ENCODE measurements at places on chromosomes 2 and 18. TPM values are rescaled to one million over a fixed set of nuclear protein-coding genes. Genes with fewer than 3 reads are reported as not detected.

DNA sequence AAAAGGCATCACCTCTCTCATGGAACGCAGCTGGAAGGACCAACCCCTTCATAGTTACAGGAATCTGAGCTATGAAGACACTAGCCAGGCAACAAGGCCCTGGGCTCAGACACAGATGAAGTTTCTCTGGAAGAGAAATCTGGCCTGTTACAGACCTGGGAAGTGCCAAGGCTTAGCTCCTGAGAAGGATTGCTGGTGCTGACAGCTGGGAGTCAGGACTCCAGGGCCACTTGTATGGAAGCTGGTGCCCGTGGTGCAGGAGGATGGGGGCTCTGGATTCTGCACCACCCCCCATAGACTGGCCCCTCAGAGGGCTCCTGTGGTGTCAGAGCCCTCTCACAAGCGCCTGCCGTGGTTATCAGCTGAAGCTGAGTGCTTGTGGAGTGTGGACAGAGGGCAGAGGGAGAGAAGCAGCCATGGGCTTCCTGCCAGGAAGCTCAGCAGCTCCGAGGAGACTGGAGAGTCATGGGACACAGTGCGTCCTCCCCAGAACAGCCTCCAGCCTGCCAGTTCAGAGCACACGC lies 87.3 kb upstream of the LCLAT1 start:
- DNase-seq, result no peak

MPPE1 gene
- 53.7 TPM for polyA plus RNA-seq

GRCh38 chr2:32553829-32554432 lies 73.9 kb upstream of the TTC27 start:
- peak; percentile 35 for DNase-seq

GRCh38 chr18:72986103-72986502 lies 118.3 kb upstream of the NETO1 start:
- DNase-seq, result no peak

- no peak for DNase-seq
Observed at GRCh38 chr18:27839141-27839540, 337.8 kb downstream of the CDH2 start.

DNA sequence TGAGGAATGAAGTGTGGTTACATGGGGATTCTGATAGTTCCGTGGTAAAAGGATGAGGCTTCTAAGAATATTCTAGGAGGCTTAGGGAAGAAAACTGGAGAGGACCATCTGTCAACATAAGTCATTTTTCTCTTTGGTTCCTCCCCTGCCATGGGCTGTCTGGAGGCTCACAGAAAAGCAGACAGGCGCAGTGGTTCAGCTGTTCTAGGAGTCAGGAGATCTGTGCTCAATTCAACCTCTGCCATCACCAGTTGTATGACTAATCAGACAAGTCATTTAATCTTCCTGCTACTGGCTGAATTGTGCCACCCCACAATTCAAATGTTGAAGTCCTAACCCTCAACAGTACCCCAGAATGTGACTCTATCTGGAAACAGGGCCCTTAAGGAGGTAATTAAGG lies 36.4 kb downstream of the ADAM17 start:
- DNase-seq, result no peak

- DNase-seq, result no peak
Observed at GRCh38 chr2:64631771-64632170, 21.9 kb downstream of the SERTAD2 start.

All from left kidney (tissue), 8 donors.